ENCODE measurements at places on chromosomes 13 and 19. TPM values are rescaled to one million over a fixed set of nuclear protein-coding genes. Genes with fewer than 3 reads are reported as not detected.

The MBD3L2 gene
- not detected for total RNA-seq

The MBD3L3 gene
- total RNA-seq: not detected

The APLP1 gene
- total RNA-seq: 1.9 TPM

The SYT3 gene
- not detected for total RNA-seq

- no peak overlapping the region for H3K27ac ChIP-seq
- peaks cover 10% of the 10 kb centered on the region for H3K36me3 ChIP-seq
- H3K27me3 ChIP-seq: no peaks in the 10 kb centered on the region
- H3K4me1 ChIP-seq: peaks cover 14% of the 10 kb centered on the region
- no peak overlapping the region for H3K4me3 ChIP-seq
- DNase-seq: no peak
Observed at GRCh38 chr19:50481351-50482149, 4.9 kb upstream of the GARIN5A start.

DNA sequence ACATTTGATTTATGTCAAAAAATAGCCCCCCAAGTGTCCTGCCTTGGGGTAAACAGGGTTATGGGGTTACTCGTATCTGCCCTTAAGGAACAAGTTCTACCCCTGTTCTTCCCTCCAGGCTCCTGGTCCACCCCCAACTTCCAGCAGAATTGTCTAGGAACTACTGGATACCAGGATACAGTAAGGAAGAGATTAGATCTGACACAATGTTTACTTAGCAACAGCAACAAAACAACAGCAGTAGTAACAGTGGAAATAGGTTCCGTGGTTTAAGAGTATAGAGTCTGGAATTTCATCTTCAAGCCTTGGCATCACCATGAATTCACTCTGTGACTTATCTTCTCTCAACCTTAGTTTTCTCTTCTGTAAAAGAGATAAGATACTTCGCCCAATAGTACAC lies 1.7 kb upstream of the FAM98C start:
- H3K4me3 ChIP-seq: no peak overlapping the region
- peaks cover 15% of the 10 kb centered on the region for H3K27me3 ChIP-seq
- no peaks in the 10 kb centered on the region for H3K36me3 ChIP-seq
- H3K4me1 ChIP-seq: no peaks in the 10 kb centered on the region
- DNase-seq: no peak

GRCh38 chr19:24078680-24079079 lies 8.3 kb upstream of the ZNF254 start:
- no peaks in the 10 kb centered on the region for H3K27me3 ChIP-seq
- no peak overlapping the region for H3K4me3 ChIP-seq
- H3K36me3 ChIP-seq: peaks cover 21% of the 10 kb centered on the region
- peaks cover 26% of the 10 kb centered on the region for H3K4me1 ChIP-seq
- H3K27ac ChIP-seq: no peak overlapping the region
- no peak for DNase-seq

DNA sequence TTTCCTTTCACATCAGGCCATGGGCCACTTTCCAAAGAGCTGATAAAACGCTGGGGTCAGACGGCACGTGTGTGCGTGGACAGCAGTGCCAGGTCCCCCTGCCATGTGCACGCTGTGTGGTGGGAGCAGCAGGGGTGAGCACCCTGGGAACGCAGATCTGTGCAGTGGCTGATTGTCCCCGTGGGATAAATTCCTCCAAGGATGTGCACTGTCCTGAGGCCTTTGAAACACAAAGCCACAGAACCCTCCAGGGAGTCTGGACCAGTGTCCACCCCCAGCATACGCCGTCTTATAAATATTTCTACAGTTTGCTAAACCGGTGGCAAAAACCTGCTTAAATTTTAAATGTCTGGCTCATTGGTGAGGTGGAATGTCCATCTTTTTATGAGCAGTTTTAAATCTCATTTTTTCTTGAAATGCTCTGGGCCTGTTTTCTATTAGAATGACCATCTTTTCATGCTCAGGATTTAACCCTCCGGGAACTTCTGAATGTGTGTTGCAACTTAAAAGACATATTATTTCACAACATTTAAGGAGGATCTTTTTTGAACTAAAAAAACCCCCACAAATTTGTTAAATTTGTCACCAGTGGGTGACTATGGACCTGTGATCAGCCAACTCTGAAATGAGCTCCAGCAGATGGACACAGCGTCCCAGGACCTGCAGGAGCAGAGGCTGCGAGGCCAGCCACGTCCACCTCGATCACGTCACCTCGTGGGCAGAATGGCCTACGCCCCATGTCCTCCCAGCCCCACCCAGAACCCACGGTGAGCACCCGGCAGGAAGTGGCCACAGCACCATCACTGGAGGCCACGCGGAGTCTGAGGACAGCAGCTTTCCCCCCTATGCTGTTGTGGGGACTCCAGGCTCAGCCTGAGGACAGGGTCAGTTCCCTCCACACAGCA lies 68.6 kb downstream of the RASA3 start:
- no peaks in the 10 kb centered on the region for H3K27me3 ChIP-seq
- DNase-seq: peak; percentile 75
- peaks cover 59% of the 10 kb centered on the region for H3K4me1 ChIP-seq
- H3K27ac ChIP-seq: peak overlapping the region; percentile 95

DNA sequence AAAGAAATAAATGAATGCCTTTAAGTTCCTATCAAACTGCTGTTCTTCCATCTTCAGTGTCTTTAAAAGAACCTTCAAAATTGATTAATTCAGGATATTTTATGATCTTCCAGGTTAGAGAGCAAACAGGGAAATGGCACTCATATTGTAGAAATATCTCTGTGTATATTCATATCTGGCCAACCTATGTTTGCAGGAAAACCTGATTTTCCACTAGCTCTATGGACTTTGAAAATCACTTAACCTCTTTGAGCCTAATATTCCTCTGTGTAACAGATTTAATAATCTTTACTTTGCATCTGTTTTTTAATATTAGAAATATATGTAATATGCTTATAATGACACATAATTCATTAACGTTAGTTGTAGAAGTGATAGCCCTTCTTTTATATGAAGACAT lies 227.7 kb upstream of the ATXN8OS start:
- no peak for DNase-seq
- no peak overlapping the region for H3K27ac ChIP-seq
- no peaks in the 10 kb centered on the region for H3K4me1 ChIP-seq
- H3K4me3 ChIP-seq: no peak overlapping the region
- no peaks in the 10 kb centered on the region for H3K27me3 ChIP-seq

GRCh38 chr19:37999309-38000213 lies 92.6 kb downstream of the SIPA1L3 start:
- no peaks in the 10 kb centered on the region for H3K4me1 ChIP-seq
- no peaks in the 10 kb centered on the region for H3K27me3 ChIP-seq
- no peak overlapping the region for H3K4me3 ChIP-seq
- no peak for DNase-seq

GRCh38 chr13:94607939-94608338 lies 6.3 kb downstream of the GPR180 start:
- no peak for DNase-seq
- H3K4me3 ChIP-seq: no peak overlapping the region
- no peaks in the 10 kb centered on the region for H3K27me3 ChIP-seq
- H3K36me3 ChIP-seq: peaks cover 10% of the 10 kb centered on the region
- H3K4me1 ChIP-seq: peaks cover 14% of the 10 kb centered on the region

- H3K27me3 ChIP-seq: no peaks in the 10 kb centered on the region
- peaks cover 54% of the 10 kb centered on the region for H3K4me1 ChIP-seq
- peak overlapping the region; percentile 99 for H3K4me3 ChIP-seq
Observed at GRCh38 chr19:17125062-17125727, 49.6 kb downstream of the MYO9B start.

DNA sequence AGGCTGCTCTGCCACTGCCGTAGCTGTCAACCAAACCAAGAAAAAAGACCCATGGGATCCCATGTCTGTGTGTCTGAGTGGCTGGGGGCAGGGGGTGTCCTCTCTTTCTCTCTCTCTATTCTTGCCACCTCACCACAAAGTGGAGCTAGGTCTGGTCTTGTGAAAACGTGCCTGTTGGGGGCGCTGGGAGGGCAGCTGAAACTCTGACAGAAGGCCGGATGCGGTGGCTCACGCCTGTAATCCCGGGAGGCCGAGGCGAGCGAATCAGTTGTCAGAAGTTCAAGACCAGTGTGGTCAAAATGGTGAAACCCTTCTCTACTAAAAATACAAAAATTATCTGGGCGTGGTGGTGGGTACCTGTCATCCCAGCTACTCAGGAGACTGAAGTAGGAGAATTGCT lies 29.2 kb downstream of the ZNF146 start:
- no peak overlapping the region for H3K4me3 ChIP-seq
- H3K27me3 ChIP-seq: peaks cover 5% of the 10 kb centered on the region
- DNase-seq: no peak
- H3K4me1 ChIP-seq: peaks cover 6% of the 10 kb centered on the region
- H3K27ac ChIP-seq: no peak overlapping the region

- no peak overlapping the region for H3K27ac ChIP-seq
- H3K27me3 ChIP-seq: peaks cover 24% of the 10 kb centered on the region
- no peak for DNase-seq
- H3K36me3 ChIP-seq: no peaks in the 10 kb centered on the region
Observed at GRCh38 chr19:41447732-41448332, 4.9 kb downstream of the ERICH4 start.

DNA sequence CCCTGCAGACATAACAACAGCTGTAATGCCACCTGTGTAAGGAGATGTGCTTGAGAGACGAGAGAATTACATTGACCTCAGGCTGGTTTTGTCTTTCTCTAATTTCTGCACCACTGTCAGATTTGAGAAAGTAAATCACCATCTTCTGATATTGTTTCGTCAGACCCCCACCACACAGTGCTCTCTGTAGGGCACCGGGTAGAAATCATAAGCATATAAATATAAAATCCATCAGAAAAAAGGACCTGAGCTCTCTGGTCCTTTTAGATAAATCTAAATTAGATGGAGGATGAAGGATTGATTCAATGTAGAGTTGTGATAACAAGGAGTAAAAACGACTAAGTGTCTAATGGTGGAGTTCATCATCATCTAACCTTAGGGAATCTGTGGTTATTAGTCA lies 1981.0 kb upstream of the PRR20A start:
- no peaks in the 10 kb centered on the region for H3K4me1 ChIP-seq
- H3K4me3 ChIP-seq: no peak overlapping the region
- no peak overlapping the region for H3K27ac ChIP-seq
- H3K27me3 ChIP-seq: no peaks in the 10 kb centered on the region

Data from natural killer cell treated with Interleukin-12 subunit alpha and Interleukin-12 subunit beta and Interleukin-15 and Interleukin-18, amount 100 ng/mL, for 72 hours (primary cell).